Activated CD4-positive, CD25-positive, alpha-beta regulatory T cell treated with anti-CD3 and anti-CD28 coated beads, Interleukin-2, amount 50 U/mL, for 16 hours (primary cell): ENCODE measurements at places on chromosomes 1 and 21.

DNA sequence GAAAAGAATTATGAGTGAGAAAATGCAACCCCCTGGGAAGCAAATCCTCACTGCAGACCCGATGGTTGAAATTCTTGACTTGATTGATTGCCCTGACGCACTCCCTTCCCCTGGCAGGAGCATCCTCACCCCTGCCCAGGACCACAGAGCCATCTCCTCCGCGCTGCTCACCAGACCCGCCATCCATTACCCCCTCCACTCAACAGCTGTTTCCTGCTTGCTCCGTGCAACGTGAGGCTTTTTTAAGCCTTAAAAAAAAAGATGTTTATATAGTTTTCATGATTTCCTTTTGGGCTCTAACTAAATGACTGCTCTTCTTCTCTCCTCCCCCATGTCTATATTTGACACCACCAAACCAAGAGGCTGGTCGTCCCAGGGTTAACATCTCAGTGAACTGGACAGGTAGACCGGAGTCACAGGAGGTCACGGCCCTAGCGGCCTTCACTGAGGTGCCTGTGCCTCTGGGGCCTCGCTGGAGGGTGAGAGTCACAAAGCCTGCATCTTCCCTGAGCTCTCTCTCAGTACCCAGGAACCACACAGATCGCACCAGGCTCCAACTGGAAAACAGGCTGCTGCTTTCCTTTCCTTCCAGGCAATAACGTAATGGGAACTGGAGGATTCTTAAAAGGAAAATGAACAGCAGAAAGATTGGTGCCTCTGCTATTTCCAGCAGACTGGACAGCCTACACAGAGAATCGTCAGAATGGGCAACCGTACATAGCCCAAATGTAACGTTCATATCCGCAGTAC lies 49.8 kb downstream of the ZBTB18 start:
- no peak for DNase-seq

DNA sequence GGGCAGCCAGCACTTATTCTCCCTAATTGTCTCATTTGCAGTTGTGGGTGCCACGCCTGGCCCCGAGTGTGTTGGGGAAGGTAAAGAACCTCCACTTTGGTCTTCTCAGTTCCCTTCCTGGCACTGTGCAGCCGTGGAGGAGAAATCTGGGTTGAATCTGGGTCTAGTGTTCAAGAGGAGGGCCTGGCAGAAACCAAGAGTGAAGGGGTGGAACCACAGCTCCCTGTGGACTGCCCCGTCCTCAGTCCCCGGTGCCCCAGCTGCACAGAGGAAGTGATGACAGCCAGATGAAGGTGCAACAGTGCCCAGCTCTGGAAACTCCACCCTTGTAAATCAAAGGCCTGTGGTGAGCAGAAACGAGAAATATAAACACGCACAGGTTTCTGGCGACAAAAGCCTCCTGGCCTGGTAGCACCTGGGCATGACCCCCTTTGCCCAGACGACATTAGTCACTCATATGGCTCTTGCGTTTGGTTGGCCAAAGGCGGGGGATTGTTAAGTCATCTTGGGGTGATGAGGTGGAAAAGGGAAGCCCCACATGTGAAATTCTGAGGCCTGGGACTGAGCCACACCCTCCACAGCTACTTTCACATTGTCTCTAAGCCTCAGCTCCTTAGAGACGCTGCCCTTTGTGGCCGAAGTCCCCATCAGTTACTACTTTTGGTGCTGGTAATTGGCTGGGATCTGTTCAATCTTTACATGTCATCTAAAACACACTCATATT lies 4.2 kb upstream of the ECE1 start:
- DNase-seq: peak; percentile 80

- DNase-seq: no peak
These were observed 11.1 kb downstream of the PYHIN1 start for GRCh38 chr1:158942490-158942889.

DNA sequence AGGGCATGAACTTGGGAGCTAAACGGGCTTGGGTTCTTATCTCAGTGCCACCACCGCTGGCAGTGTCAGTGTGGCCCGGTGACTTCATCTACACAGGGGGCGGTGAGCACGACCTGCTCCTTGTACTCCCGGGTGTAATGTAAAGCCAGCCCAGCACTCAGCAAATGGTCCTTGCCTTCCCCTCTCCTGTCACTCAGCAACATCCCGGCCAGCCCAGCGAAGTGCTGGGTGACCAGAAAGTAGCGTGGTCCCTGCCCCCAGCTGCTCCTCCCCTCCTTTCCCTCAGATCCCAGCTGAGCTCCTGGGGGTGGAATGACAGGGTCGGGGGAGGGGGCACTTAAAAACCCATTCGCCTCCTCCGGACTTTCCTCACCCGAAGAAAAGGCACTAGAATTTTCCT lies 7.2 kb downstream of the KCNN3 start:
- no peak for DNase-seq

DNA sequence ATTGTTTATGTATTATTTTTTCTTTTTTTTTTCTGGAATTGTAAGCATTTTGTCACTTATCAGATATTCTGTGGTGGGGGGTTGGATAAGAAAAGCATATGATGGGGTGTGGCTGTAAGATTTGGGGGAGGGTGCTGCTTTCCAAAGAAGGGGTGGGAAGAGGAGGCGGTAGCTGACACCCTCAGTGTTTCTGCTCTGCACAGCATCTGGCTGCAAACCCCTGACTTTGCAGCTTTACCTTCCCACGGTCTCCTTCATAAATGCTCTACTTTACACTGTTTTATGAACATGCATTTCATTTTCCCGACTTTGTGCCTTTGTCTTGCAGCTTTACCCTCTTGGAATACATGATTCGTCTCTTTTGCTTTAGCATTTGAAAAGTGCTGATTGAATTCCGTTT lies 7.6 kb downstream of the FMN2 start:
- DNase-seq: no peak

GRCh38 chr1:231295938-231296337 lies 41.7 kb downstream of the EXOC8 start:
- DNase-seq: no peak

- DNase-seq: no peak
These were observed 114.5 kb downstream of the LRRC40 start for GRCh38 chr1:70090875-70091274.

DNA sequence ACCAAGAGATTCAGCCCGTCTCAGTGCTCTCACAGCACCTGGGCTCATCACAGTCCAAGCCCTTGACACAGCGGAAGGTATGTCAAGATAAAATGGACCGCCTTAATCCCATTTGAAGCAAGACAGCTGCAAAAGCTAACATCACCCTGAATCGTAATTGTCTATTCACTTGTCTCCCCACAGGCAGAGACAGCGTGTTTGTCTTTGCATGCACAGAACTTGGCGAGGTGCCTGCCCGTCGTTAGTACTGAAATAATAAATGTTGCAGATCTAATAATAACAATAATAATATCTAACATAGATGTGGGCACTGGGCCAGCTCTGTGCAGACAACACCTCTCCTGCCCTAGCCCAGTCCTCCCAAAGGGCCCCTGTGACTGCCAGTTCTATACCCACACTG lies 271.7 kb downstream of the NPHP4 start:
- DNase-seq: no peak

DNA sequence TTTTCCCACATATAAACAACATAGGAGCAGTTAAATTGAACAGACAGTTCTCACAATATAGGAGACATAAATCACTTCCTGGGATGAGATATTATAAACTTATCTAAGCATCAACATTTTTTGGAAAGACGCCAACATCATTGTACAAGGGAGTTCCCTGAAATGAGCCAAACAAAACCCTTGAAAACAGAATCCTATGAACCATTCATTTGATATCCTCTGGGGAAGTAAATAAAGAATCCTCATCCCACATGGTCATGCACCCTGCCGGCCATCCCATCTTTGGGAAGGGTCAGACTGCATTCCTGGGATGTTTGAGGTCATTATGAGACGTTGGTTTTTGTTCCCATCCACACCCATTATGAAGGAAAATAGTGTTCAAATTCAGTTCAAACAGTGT lies 111.8 kb upstream of the USP25 start:
- no peak for DNase-seq

- no peak for DNase-seq
These were observed 435.2 kb upstream of the KAZN start for GRCh38 chr1:14163246-14163645.

DNA sequence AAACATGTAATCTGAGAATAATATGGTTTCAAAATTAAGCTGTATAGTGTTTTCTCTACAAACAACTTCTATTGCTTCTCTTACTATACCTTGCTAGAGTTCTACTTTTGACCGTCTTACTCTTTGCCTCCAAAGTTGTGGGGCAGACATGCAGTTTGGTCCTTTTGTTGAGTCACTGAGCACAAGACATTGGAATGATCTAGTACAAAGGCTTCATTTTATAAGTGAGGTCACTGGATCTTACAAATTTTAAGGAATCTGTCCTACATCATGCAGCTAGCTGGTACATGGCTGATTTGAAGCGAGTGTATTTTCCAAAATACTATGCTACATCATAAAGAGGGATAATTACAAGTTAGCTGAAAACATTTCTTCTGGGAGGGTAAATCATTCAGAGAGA lies 28.8 kb downstream of the OR10J1 start:
- no peak for DNase-seq

GRCh38 chr1:20685099-20685662 lies 24.0 kb upstream of the DDOST start:
- DNase-seq: no peak

DNA sequence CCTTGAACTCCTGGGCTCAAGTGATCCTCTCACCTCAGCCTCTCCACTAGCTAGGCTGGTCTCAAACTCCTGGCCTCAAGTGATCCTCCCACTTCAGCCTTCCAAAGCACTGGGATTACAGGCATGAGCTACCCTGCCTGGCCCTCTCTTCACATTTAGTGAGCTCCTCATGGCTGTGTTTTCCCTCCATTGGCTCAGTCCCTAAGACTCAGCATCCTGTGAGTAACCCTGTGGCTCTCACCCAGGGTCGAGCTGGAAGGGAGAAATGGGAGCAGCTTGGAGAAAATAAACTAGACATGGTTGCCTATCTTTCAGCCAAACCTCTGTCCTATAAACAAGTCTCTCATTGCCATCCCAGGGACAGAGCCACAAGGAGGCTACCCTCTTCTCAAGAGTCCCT lies 17.5 kb downstream of the NCF2 start:
- no peak for DNase-seq

DNA sequence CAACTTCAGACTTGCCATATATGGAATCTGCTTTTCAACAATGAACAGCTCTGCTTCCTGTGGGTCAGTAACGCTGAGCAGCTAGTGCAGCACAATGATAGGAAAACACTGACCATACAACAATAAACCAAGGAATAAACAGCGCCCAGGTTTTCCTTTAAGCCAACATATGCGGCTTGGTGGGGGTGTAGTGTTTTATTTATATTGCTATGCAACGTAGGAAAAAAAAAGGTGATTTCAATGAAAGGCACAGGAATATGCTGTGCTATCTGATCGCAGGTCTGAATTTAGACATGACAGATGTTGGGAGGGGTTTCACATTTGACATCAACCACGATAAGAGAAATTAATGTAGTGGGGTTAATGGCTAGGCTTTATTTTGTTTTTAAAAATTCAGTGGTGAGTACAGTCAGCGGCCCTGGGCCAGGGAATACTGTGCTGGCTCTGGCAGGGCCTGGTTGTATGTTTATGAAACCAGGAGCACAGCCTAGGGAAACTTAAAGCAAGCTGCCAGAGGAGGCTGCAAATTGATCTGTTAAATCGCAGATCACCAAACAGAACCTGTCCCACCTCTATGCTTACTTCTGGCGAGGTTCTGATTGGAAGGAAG lies 4.3 kb downstream of the TSPAN2 start:
- no peak for DNase-seq

DNA sequence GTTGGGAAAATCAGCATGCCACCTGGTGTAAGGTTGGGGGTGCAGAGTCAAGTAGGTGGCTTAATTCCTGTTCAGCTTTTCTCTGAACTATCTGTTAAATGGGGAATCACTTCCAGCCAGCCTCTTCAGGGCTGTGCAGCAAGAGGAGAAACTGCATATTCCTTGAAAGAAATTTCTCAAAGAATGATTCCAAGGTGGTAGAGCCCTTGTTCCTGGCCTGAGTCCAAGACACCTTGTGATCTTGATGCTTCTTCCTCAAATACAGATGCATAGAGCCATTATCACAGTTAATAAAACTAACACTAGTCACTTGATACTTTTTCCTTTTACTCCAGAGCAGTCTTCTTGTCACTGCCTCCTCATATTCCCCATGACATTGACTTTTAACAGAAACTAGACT lies 5.2 kb downstream of the TXLNA start:
- DNase-seq: no peak

DNA sequence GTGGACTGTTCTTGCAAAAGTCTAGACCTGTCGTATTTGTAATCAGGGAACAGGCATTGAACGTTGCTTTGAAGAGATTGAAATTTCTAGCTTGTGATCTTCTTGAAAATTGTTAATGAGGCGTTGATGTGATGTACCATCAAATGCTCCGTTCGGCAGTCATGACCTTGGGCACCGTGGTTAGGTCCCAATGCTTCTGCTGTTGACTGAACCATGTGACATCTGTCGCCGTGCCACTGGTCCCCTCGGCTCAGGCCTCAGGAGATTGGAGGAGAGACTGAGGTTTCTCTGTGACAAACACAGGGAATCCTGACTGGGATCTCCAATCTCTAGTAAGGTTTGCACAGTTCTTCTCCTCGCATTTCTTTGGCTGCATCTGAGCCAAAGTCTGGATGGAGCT lies 18.1 kb upstream of the KCNAB2 start:
- DNase-seq: no peak

DNA sequence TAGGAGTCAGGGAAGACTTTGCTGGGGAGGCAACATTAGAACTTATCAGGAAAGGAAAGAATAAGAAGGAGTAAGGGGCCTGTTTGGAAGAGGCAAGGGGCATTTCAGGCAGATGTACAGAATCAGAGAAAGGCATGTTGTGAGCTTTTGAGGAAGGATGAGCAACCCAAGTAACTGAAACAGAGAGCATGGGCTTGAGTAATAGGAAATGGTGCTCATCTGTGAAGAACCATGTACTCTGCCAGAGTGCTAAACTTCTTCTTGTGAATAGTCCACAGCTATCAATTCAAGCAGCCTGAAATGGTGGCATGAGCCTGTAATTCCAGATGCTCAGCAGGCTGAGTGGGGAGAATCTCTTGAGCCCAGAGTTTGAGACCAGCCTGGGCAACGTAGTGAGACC lies 19.2 kb upstream of the PIGK start:
- no peak for DNase-seq

- peak; percentile 81 for DNase-seq
These were observed 5.2 kb downstream of the TNFRSF18 start for GRCh38 chr1:1200876-1201810.

DNA sequence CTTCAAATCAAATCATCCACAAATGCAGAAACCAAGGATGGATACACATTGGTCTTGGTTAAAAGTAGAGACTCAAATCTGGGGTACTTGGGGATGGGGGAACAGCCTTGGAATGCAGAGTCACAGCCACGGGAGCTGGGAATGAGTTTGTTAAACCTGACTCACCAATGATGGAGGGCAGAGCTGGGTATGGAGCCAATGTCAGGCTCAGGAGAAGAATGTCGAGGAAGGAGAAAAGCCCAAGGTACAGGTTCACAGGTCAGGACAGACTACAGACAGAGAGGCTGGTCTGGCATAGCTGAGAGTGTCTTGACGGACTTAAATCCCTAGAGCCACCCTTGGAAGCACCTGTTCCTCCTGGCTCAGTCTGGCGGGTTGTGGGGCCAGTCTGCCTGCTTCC lies 237.6 kb downstream of the NTNG1 start:
- no peak for DNase-seq
